ENCODE measurements at places on chromosomes 11 and 22.

- DNase-seq = no peak
Observed at GRCh38 chr11:18317551-18317950, 4.4 kb downstream of the HPS5 start.

GRCh38 chr11:79481795-79482194 is 41.0 kb upstream of the TENM4 start:
- no peak for DNase-seq

DNA sequence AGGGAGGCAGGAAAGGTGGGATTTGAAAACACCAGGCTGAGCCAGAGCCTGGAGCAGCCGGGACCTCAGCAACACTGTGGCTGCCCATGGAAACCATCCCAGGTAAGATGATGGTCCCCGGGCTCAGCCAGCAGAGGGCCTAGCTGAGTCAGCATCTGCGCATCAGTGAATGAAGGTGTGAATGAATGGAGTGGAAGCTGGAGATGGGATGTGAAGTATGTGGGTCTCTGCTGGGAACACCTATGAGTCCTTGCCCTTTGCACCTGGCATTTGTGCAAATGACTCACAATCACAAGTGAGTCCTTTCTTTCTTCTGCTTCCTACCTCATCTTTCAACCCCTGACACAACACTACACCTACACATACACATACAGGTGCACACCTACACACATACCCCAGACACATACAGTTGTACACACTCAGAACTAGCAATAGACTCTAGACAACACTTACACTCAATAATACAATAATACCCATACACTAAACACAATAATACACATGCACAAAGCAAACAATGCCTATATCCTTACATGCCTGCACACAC is 62.8 kb upstream of the PRDM11 start:
- DNase-seq = no peak

GRCh38 chr11:77661670-77662069 is 24.1 kb upstream of the CLNS1A start:
- DNase-seq = no peak

All from DMS153 (cell line).